ELF-1 (cell line): ENCODE measurements at places on chromosomes 2 and 18.

DNA sequence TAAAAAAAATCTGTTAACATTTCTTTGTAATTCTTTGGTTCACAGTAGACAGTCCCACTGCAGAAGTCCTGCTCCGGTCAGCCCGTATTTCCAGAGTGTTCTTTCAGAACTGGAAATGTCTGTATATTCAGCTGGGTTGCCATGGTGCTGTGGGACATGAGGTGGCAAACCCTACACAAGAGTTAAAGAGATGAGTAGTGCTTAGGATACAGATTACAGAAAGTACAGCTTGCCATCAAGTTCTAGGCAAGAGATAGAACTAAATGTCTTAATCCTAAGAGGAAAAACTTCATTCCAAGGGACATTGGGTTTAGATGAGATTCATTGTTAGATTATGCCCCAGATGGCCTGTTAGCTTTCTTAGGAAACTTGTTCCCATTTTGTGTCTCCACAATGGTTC is 60.1 kb downstream of the FMNL2 start:
- DNase-seq, result no peak

GRCh38 chr2:102250278-102250821 is 61.0 kb upstream of the IL1RL1 start:
- no peak for DNase-seq

- DNase-seq, result no peak
Observed at GRCh38 chr2:236896688-236897087, 189.0 kb upstream of the COPS8 start.

DNA sequence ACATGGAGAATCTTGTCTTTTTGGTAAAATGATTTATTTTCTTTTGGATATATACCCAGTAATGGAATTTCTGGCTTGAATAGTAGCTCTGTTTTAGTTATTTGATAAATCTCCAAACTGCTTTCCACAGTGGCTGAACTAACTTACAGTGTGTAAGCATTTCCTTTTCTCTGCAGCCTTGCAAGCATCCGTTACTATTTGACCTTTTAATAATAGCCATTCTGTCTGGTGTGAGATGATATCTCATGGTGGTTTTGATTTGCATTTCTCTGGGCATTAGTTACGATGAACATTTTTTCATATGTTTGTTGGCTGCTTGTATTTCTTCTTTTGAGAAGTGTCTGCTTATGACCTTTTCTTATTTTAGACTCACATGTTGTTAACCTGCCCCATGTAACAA is 190.2 kb downstream of the GALR1 start:
- DNase-seq, result no peak

- DNase-seq, result peak; percentile 52
Observed at GRCh38 chr18:59090966-59091603, 48.6 kb upstream of the SEC11C start.

GRCh38 chr2:55361465-55362189 is 58.0 kb downstream of the CCDC88A start:
- no peak for DNase-seq

DNA sequence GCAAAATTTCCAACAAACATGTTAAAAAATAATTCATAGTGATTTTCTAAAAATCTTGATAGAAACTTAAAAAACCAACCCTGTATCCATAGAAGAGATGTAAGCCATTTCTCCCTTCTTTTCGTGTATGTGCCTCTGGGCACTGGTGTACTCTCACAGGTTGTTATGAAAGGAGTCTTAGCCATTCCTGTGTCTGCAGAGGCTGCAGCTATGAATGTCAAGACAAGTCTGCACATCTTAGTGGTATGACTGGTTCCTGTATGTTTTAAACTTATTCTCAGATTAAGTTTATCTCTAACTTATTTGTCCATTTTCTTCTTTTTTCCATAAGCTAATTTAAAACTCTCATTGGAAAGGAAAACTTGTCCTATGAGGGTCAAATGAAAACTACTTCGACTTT is 84.0 kb downstream of the DPP4 start:
- DNase-seq, result no peak

- peak; percentile 57 for DNase-seq
Observed at GRCh38 chr2:207746131-207746530, 23.6 kb downstream of the FZD5 start.

DNA sequence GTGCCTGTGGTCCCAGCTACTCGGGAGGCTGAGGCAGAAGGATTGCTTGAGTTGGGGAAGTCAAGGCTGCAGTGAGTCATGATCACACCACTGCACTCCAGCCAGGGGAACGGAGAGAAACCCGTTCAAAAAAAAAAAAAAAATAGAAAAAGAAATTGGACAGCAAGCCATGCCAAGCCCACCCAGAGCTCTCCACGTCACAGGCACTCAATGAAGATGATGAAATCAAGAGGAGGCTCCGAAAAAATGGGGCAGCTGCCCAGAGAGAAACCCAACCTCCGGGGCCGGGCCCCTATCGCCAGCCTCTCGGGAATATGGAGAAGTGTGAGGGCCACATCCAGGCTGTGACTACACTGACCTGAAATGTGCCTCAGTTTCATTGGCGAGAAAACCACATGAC is 40.0 kb downstream of the BIN1 start:
- DNase-seq, result no peak

DNA sequence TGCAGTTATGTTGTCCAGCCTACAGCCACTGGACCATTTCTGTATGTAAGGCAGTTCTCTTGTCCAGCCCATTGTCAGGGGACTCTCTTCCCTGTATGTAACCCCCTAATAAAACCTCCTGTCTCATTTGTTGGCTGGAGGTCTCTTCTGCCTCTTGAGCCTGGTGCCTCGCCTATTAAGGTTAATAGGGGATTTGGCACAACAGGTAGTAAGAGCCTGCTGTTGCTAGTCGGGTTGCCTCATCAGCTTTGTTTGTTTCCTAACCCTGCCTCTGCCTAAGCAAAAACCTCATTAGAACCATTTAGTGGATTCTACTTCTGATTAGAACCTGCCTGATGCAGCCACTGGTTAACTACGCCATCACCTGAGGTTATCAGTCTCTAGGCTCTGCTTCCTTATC is 62.2 kb upstream of the STPG4 start:
- no peak for DNase-seq

GRCh38 chr2:224843141-224843540 is 127.0 kb upstream of the CCDC195 start:
- DNase-seq, result no peak

GRCh38 chr2:178761759-178762371 is 45.4 kb downstream of the TTN start:
- DNase-seq, result peak; percentile 15

DNA sequence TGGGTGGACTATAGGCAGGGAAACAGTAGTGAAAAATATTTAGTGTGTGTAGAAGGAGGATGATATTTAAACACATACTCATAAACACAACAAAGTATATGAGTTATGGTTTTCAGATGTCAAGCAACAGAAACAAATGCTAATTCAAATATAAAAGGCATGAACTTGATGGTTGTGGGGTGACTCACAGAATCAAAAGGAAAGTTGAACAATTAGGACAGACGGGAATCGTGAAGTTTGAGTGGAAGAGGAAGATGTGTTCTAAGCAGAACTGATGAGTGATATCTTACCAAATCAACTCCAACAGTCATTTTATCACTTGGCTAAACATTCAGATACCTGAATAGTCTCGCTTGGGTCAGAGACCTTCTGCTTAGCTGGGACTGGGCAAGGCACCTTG is 53.6 kb upstream of the ITGA6 start:
- DNase-seq, result no peak

DNA sequence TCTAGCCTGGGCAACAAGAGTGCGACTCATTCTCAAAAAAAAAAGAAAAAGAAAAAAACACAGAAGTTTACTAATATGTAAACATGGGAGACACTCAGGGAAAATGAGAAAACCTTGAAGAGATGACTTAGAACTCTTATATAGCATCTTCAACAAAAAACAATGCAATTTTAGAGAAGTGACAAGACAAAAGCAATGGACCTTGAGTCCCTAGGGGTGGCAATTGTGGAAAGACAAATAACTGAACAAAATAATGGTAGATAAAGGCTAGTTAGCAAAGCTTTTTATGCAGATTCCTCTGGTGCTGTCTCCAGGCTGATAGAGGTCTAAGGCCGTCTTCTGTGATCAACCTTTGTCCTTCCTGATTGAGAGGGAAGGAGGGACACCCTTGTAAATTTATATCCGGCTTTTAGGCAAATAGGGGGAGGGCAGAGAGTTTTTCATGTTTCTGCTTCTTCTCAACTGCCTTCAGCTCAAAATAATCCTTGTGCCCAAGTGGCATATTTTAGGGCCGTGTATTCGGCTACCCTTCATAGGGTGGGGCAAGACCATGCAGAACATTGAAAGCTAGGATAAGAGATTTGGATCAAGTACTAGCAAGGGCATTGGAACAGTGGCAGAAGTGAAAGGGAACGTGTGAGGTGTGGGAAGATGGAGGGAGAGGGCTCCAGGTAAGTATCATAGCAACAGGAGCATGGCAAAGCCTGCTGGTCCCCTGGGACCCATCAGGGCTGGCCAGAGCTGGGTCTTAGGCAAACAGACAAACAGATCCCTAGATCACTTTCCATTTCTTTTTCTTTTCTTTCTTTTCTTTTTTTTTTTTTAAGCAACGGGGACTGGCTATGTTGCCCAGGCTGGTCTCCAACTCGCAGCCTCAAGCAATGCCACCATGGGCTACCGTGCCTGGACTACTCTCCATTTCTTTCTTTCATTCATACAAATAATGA is 116.2 kb upstream of the STPG4 start:
- peak; percentile 27 for DNase-seq

GRCh38 chr2:149921911-149922616 is 334.5 kb upstream of the MMADHC start:
- DNase-seq, result no peak

DNA sequence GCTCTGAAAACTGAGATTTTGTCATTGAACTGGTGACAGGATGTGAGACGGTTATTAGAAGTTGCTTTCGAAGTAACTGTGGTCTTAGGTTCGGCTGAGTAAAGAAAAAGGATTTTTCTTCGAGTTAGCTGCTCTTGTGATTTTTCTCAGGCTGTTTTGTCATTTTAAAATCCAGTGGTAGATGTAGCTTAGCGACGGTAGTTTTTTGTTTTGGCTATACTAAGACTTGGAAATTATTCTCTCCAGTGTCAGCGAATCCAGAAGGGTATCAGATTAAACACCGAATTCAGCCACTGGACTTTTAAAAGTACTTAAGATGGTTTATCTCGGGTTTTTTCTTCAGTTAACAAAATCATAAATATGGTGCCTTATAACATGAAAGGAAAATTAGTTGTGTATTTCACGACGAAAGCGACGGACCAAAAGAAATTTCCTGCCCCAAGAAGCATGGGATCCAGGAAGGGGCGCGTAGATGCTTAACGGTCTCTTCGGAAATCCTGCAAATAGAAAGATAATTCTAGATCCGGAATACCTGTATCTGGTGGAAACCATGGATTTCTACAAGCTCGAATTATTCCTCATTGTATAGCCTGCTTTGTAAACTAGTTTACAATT is 1.2 kb downstream of the SFT2D3 start:
- DNase-seq, result no peak

DNA sequence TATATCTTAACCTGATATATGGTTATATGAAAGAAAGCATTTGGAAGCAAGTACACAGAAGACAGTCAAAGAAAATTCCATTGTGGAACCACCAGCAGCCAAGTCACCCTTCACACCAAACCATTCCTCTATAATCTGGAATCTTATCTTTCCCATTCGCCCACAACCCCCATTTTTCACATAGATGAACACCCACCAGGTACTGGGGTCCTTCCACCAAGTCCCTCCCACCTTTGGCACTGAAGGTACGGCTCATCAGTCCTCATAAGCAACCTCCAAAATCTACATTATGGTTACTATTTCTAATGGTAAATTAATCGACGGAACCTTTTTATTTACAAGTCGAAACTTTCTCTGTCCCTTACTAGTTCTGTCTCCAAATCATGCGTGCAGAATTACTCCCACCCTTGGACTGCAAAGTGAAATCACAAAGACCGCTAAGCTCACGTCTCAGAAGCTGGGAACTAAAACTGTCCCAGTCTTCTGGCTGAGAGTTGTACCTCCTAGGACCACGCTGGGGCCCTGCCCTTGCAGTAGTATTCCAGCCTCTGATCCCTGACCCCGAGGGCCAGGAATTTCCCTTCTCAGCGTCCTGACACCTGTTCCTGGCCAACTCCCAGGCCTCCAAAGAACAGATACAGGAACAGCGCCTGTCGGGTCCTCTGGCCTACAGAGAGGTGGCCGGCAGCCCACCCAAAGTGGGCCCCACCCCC is 702 bp downstream of the OLA1 start:
- DNase-seq, result peak; percentile 81

GRCh38 chr2:162704496-162704895 is 134.1 kb downstream of the KCNH7 start:
- DNase-seq, result no peak

DNA sequence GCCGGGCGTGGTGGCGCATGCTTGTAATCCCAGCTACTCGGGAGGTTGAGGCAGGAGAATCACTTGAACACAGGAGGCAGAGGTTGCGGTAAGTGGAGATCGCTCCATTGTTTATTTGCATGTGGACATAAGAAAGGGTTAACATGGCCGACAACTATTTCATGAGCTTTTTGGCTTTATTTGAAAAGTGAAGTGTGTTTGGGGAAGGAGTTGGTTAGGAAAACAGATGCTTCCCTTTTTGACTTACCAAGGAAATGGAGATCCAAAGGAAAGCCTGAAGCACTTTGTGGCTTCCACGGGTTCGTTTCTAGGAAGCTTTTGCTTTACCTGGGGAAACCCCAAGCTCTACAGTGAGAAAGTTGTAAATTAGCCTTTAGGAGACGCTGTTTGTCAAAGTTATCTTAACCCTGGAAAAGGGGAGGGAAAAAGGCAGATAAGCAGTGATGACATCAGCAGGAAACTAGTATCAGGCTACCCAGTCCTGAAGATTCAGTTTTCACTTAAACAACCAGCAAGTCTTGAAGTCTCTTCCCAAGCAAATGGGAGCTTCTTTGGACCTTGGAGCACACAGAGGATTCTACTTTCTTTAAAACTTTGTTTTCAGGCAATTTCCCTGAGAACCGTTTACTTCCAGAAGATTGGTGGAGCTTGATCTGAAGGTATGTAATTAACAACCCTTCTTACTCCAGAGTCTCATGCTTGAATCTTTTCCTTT is at the start of gene CASP10:
CASP10 (plus strand) TSS at position 492 of the 715 bp plus-strand sequence. CDS start 2,637 bp downstream, outside the sequence.
- DNase-seq, result peak; percentile 82

- DNase-seq, result no peak
Observed at GRCh38 chr2:222468346-222468745, 44.0 kb downstream of the SGPP2 start.

DNA sequence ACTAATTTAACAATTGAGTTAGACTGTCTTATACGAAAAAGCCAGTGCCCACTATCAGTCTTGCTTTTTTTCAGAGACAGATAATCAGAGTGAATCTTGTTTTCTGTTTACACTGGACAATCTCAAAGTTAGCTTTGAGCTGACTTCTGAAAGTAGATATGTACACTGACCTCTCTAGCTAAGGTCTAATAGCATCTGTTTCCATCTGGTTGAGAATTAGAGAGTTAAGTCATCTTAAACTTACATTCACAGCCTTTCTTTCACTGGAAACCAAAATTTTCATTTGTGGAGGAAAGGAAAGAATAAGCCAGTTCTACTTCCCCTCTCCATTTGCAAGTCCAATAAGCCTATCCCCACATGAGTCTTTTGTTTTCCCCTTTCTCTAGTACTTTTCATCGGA is 89.3 kb downstream of the VRK2 start:
- no peak for DNase-seq
